ENCODE measurements at places on chromosomes 2 and 18.

- no peak for DNase-seq
These were observed 2.9 kb upstream of the KHK start for GRCh38 chr2:27083410-27084296.

- no peak for DNase-seq
These were observed 2.2 kb upstream of the ACADL start for GRCh38 chr2:210227290-210228088.

DNA sequence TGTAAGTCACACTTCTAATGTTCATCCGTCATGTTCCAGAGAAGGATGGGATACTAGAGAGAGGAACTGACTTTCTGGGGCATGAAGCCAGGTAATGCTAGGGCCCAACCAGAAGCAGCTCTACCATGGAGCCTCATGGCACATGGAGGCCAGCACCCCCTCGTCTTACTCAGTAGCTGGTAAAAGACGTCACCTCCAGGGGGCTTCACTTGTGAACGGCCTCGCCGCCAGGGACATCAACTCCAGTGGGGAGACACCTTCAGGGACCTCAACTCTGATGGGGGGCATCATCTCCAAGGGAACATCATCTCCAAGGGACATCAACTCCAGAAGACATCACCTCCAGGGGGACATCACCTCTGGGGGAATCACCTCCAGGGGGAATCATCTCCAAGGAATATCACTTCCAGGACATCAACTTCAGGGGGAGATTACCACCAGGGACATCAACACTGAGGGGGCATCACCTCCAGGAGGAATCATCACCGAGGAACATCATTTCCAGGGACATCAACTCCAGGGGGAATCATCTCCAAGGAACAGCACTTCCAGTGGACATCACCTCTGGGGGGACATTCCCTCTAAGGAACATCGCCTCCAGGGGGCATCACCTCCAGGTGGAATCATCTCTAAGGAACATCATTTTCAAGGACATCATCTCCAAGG lies 168.4 kb downstream of the NDUFA10 start:
- DNase-seq, result no peak

- no peak for DNase-seq
These were observed 110.0 kb downstream of the MBP start for GRCh38 chr18:77022556-77022955.

DNA sequence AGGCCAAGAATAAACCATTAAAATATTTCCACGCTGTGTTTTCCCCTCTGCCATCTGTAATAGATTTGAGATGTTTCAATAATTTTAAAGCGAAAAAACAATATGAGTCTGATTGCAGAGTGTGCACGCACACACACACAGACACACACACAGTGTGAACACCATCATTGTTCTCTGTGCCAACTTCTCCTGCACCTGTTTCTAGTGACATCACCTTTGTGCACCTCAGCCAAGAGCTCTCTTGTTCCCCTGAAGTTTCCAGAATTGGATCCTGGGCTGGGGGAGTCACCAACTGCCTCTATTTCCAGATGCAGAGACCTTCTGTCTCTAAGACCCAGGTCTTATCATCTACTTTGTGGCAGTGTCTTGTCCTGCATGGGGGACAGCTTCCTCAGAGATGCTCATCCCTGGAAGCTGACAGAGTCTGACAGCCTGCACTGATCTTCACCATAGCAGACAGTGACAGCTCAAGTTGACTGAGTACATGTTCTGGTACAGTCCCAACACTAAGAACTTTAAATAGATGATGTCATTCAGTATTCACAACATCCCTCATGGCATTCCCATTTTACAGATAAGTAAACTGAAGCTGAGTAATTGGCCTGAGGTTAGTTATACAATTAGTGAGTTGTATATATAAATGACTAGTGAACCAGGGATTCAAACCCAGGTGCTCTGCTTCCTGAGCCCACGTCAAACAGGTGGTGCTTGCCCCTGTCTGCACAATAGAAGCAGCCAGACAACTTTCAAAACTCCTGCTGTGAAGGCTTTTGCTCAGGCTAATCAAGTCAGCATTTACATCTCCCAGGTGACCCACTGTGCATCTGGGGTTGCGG lies 39.4 kb downstream of the ACOXL start:
- no peak for DNase-seq

GRCh38 chr2:80105015-80105640 lies 199.4 kb downstream of the LRRTM1 start:
- no peak for DNase-seq

- no peak for DNase-seq
These were observed 99.3 kb downstream of the MAP2 start for GRCh38 chr2:209523041-209523740.

DNA sequence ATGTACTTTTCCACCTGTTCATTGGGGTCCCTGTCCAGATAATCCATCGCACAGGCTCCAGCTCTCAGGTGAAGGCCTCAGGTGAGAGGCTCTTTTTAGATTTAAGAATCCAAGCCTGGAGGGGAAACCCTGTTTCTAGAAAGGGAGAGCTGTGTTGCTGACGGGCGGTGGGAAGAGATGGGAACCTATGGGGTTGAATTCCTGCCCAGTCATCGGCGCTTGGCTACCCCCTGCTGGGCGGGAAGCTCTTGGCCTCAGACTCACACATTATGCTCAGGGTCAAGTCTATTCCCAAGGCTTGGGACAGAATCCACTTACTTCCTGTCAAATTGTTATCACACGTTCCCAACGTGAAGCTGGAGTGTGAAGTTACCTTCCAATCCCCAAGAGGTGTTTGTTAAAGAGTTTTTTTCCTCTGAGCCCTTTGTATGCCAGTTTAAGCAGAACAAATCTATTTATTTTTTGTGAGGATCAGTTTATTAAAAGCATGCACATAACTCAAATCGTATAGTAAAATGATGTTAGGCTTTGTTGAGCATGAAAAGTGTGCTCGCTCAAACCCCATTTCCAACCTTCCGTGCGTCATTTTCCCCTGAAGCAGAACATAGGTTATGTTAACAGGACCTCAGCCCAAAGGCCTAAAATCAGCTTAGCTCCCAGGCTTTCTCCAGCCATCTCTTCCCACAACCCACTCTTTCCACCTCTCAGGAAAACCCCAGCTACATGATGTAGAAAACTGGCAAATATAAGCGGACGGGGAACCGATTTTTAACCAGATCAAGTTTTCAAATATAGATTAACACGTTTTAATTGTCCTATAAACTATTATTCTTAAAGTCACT lies 181.7 kb upstream of the ETAA1 start:
- no peak for DNase-seq

DNA sequence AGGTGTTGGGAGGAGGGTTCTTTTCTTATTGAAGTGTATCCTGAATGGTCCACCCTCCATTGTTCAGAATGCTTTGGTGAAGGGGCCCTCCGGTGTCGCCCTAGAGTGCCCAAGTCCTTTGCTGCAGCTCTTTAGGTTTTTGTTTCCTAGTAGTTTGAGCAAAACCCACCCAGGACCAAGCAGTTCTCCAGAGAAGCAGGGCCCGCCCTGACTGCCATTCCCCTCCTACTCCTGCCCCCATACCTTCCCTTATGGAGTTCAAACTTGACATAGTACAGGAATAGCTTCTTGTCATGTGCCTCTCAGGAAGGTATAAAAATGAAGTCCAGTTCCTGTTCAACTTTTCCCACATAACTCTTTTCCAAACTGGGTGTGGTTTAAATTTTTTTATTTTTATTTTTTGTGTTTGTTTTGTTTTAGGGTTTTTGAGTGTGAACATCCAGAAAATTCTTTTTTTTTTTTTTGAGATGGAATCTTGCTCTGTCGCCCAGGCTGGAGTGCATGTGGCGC lies 5.6 kb downstream of the MERTK start:
- DNase-seq, result no peak

DNA sequence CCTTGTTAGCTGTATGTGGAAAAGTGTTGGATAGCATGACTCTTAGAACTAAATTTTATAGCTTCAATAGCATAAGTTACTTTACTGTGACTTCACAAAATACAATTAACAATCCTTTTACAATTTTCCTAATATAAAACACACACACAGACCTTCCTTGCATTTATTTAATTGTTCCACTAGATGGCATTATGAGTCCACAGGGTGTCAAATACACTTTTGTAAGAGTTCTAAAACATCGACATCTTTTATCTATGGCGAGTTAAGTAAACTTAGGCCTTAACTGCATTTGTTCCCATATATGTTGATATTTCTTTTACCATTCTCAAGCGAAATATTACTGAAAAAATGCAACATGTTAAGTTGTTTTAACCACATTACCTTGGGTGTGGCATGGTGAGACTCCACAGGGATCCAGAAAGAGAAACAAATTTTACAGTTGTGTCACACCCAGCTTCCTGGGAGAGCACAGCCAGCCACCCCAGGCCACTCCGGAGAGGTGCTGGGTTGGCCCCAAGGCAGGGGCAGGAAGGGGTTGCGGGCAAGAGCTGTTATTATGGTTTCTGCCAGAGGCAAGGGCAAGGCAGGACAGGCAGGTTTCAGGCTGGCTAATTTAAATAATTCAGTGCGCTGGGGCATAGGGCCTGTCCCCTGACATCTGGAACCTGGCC lies 312.4 kb upstream of the MC4R start:
- no peak for DNase-seq

DNA sequence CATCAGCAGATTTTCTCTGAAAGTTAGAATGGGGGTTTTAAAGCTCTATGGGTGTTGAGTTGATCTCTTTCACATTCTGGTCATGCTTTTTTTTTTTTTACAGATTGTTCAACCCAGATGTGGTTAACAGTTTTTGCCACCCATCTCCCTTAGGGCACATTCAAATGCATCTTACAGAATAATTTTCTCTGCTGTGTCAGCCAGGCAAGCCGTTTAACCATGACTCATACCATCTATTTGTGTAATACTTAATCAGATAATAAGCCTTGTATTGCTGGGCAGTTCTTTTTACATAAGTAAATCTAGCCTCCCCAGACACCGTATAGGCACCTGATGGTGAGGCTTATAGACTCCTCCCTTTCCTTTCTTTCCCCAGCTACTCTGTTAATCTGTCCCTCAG lies 62.0 kb downstream of the TGIF1 start:
- DNase-seq, result no peak

- DNase-seq, result no peak
These were observed 12.0 kb downstream of the SIGLEC15 start for GRCh38 chr18:45837283-45838070.

- DNase-seq, result no peak
These were observed 201.7 kb downstream of the TNS1 start for GRCh38 chr2:217801115-217801531.

DNA sequence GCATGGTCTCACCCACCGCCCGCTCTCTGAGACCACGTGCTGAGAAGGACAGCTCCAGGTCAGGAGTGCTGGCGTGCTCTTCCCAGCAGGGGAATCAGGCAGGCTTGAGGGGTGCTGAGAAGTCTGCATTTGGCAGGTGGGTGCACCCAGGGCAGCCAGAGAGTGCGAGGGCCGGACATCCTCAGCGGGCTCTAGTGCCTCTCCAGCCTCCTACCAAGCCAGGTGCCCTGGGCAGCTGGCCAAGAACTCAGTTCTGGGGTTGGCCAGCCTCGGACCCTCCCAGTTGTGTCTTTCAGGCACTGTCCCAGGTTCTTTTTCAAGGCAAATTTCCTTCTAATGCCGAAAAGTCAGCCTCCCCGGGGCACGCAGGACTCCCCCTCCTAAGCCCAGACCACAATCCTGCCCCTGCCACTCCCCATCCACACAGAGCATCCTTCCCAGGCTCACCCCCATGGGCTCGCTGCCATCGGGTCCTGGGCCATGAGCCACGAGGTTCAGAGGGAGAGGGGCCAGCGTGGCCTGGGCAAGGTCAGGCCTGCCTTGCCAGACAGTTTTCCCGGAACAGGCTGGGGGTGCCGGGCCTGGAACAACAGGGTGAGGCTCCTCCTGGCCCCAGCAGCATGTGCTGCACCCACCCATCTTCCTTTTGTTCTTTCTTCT lies 52.2 kb upstream of the GPC1 start:
- no peak for DNase-seq

DNA sequence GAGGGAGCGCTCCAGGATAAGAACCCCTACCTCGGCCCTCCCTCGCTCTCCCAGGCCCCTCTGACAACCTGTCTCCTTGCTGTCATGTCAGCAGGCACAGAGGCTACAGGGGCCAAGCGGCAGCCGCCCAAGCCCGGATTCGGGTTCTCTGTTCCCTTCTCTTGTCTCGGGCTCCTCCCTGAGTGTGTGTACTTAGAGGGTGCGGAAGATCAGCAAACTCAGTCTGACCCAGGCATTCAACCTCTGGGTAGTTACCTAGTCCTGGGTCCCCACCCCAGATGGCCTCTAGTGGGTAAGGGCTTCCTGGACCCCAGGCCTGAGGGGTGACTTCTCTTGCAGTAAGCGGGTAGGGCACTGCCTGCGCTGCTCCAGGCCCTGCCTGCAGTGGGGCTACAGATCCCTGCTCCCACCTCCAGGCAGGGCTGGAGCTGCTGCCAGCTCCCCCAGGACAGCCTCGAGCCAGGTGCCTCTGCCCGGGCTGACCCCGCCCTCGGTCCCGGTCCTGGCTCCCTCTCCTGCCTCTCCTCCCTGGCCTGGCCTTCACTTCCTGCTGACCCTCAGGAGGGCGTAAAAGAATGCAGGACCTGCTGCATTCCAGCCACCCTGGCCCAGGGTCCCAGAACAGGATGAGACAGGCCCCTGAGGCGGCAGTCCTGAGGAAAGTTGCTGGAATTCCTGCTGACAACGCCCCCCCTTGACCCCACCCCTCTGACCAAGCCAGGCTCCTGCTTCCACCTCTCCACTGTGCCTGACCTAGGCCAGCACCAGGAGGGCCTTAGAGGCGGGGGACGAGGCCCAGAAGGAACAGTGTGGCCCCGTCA lies 22.0 kb downstream of the GPC1 start:
- no peak for DNase-seq

GRCh38 chr2:10374362-10374943 lies 71.7 kb downstream of the HPCAL1 start:
- DNase-seq, result no peak

- no peak for DNase-seq
These were observed 64.0 kb upstream of the FIGN start for GRCh38 chr2:163799807-163800206.

DNA sequence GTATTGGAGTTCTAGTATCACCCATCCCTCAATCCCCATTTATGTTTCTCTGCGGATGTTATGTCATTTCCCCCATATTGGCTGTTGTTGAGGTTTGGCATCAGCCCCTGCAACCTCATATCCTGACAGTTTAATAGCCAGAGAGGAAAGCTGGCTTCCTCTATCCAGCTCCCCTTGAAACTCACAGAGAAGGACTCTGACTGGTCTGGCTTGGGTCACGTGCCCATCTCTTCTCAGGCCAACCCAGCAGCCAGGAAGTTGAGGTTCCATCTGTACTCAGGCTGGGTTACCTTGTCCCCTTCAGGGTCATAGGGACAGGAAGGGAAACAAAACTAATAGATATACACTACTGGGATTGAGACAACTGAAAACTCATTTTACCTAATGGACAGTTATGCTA lies 148.0 kb upstream of the SLC14A2 start:
- no peak for DNase-seq

DNA sequence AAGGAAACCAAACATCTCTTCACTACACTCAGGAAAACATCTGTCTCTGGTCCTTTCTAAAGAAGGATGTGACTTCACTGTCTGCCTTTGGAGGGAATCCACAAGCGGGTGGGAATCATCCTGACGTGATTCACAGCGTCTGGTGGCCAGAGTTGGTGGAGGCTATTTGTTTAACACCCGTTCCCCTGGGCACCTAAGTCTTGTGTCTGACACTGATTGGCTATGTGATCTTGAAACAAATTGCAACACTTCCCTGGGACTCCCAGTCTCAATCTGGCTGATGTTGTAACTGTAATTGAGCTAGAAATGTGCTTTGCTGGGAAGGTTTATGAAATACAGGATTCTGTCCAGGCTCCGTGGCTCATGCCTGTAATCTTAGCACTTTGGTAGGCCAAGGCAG lies 28.8 kb upstream of the SIX3 start:
- no peak for DNase-seq

All from GM06990 (cell line).